ENCODE measurements at places on chromosomes 13 and 19.

DNA sequence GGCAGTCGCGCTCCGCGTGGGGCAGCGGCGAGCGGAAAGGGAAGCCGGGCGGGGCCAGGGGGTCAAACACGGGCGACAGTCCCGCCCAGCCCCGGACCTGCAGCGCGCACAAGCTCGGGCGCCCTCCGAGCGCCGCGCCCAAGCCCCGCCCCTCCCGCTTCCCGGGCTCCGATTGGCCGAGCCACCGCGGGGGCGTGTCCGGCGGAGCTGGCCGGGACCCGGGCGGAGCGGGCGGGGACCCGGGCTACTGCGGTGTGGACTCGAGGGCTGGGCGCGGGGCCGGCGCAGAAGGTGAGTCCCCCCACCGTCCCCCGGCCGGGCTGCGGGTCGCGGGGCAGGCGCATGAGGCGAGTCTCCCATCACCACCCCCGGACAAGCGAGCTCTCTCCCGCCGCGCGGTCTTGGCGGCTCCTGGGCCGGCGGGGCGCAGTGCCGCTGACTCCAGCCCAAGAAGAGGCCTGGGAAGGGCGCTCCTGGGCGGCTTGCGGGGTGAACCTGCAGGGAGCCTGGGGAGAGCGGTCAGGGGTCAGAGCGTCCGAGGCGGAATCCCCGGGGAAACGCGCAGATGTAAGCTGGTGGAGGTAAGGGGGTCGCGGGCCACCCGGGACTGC lies at the start of gene PLEKHF1:
TSS of gene PLEKHF1 (plus strand) at position 247 of the 611 bp plus-strand sequence. CDS start 8,379 bp downstream, outside the sequence.
- peak; percentile 35 for DNase-seq

DNA sequence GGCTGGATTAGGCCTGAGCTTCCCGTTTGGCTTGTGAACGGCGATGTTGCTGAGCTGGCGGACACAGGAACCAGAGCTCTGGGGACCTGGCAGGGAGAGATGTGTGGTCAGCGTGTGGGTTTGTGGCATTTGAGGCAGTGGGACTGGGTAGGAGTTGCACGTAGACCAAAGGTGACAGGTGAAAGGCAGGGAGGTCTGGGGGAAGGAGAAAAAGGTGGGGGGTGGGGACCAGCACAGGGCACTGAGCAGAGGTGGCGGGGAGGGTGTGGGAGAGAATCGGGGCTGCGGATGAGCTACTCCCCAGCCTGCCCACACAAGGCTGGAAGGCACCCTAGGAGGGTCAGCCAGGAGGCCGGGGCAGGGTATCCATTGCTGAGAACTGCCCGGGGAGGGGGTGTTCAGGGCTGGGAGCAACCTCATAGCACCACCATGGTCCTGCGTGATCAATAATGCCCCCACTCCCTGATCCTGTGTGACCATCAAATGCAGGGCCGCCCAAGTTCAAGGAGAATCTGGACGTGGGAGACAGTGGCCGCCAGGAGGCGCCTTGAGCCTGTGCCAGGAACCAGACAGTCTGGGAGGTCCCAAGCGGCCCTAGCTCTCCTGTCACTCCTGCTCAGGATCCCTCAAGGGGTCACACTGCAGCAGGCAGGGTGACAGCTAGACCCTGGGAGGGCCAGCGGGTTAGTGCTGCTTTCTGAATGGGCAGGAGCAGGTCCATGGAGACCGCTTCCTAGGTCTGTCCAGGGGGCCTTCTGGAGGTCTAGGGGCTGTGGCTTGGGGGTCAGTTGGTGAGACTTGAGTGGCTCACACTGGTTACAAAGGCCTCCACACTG lies 12.8 kb upstream of the SELENOW start:
- DNase-seq, result no peak

DNA sequence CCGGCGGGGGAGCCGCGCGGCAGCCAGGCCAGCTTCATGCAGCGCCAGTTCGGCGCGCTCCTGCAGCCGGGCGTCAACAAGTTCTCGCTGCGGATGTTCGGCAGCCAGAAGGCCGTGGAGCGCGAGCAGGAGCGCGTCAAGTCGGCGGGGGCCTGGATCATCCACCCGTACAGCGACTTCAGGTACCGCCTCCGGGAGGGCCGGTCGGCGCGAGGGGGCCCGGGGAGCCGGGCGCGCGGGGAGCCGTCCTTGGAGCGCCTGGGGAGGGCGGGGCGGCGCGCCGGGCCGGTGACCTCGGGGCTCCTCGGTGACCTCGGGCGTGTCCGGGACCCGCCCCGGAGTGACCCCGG lies 690 bp downstream of the HCN2 start:
- DNase-seq, result no peak

GRCh38 chr13:97298816-97299215 lies 76.7 kb downstream of the MBNL2 start:
- no peak for DNase-seq

DNA sequence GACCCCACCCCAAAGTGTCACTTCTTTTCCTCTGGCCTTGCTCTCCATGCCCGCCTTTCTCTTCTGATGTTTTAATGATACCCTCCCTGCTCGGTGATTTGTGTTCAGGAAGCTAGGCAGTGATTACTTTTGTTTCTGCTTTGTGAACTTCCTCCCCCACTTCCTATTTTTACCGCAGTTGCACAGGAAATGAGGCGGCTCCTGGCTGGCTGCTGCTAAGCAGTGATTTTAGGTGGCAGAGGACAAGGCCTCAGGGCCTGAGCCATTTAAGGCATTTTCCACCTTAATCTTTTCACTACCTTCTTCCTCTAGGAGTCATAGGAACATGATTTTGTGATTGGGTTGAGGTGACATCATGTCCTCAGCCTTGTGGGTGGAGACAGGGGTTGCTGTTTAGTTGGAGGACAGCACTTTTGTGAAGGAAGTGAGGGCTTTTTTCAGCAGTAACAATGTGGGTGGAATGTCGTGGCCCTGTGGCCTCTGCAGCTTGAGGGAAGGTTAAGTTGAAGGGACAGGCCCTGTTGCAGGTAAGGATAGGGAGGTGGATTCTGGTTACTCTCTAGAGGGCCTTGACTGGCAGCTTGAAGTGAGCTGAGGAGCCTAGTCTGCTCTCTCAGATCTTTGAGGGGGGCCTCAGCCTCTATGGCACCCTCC lies 15.7 kb downstream of the GARRE1 start:
- DNase-seq, result peak; percentile 77

DNA sequence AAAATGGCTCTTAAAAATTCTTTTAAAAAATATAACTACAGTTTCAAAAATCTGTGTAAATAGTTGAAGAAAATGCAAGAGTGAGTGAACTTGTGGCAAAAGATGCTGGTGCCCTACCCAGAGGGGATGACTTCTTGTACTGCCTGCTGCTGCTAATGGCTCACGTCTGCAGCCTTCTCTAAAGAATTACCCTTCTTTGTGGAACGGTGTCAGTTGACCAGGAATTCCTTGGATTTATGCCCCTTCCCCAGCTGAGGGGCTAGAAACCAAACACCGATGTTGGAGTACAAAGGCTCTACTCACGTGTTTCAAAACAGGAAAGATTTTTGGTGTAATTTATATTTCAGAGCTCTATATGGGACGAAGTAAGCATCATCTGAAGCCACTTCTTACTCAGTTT lies 1582.8 kb downstream of the OLFM4 start:
- no peak for DNase-seq

GRCh38 chr13:23699271-23699670 lies 129.1 kb downstream of the TNFRSF19 start:
- DNase-seq, result no peak

- no peak for DNase-seq
Measured at GRCh38 chr19:39595950-39596349, 6.4 kb upstream of the LGALS13 start.

GRCh38 chr13:43196086-43196621 lies 172.8 kb downstream of the DNAJC15 start:
- DNase-seq, result no peak

GRCh38 chr19:46704379-46705076 lies 12.4 kb downstream of the PRKD2 start:
- DNase-seq, result no peak

GRCh38 chr19:34475026-34475974 lies 6.3 kb upstream of the WTIP start:
- peak; percentile 83 for DNase-seq

DNA sequence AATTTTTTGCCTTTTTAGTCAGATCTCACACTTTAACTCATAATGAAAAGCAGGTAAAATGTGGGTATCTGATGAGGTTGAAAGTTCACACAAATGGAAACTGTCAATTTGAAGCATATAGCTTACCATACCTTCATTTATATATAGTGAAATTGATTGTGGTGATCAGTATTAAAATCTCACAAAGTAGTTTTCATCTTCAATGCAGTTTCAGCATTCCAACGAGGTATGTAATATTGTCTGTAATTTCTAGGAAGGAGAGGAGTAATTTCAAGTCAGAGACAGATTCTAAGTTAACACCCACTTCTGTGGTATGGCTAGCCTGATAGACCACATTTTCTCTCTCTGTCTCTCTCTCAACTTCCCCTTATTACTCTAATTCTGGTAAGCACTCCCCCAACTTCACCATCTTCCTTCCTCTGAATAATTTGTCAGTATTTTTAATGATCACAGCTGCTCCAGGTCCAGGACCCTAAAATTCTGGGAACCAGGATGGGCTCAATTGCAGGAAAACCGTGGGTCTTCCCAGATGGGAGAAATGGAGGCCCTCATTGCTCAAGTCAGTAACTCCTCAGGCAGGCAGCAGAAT lies 455.7 kb downstream of the FGF9 start:
- no peak for DNase-seq

GRCh38 chr13:28492569-28493367 lies 2.2 kb downstream of the FLT1 start:
- no peak for DNase-seq

GRCh38 chr19:5018224-5019015 lies 49.5 kb downstream of the KDM4B start:
- DNase-seq, result peak; percentile 69

GRCh38 chr19:6772866-6773322 lies 386 bp downstream of the VAV1 start:
- no peak for DNase-seq

DNA sequence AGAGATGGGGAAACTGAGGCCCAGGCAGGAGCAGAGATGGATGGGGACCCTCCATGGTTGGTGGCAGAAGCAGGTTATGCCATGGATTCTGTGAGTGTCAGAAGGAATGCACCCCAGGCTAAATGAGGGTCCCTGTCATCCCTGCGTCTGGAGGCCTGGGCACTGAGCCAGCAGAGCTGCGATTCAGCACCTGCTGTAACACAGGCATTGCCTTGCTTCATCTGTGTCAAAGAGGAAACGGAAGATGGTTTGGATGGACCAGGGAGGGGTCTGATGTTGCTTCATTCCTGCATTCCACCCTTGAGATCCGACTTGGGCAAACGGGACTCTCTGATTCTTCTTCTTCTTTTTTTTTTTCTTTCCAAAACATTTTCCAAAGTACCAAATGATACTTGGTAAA lies 1.2 kb downstream of the C5AR1 start:
- DNase-seq, result no peak

- DNase-seq, result no peak
Measured at GRCh38 chr13:93942016-93942415, 537.5 kb downstream of the DCT start.

DNA sequence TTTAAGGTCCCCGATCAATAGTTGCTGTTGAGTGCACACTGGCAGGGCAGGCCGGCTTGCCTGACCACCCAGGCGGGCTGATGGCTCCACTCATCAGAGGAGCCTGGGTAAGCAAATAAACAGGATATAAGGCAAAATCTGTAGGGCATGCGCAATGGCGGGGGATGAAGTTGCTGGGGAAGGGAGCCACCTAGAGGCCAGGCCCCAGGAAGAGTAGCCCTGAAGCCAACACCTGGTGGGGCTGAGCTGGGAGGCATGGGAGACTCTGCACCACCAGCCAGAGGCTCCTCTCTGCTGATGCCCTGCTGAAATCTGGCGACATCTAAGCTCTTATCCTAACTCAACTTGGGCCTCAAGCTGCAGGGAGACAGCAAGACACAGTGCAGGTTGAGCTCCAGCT lies 324.3 kb downstream of the ZNF536 start:
- no peak for DNase-seq

DNA sequence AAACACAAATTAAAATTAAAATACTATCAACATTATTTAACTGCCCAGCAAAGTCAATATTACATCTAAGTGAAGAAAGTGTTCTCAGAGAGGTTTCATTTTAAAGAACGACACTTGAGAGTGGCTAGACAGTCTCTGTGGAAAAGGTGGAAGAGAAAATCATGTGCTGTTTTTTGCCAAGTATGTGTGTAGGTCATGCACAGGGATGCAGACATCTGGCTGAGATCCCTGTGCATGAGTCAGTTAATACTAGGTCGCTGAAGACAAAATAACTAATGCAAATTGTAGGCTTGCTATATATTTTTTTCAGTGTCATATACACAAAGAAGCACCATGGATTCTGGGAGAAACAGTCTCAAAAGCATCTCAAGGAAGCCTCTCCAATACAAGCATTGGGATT lies 44.3 kb upstream of the ENOX1 start:
- DNase-seq, result peak; percentile 58

DNA sequence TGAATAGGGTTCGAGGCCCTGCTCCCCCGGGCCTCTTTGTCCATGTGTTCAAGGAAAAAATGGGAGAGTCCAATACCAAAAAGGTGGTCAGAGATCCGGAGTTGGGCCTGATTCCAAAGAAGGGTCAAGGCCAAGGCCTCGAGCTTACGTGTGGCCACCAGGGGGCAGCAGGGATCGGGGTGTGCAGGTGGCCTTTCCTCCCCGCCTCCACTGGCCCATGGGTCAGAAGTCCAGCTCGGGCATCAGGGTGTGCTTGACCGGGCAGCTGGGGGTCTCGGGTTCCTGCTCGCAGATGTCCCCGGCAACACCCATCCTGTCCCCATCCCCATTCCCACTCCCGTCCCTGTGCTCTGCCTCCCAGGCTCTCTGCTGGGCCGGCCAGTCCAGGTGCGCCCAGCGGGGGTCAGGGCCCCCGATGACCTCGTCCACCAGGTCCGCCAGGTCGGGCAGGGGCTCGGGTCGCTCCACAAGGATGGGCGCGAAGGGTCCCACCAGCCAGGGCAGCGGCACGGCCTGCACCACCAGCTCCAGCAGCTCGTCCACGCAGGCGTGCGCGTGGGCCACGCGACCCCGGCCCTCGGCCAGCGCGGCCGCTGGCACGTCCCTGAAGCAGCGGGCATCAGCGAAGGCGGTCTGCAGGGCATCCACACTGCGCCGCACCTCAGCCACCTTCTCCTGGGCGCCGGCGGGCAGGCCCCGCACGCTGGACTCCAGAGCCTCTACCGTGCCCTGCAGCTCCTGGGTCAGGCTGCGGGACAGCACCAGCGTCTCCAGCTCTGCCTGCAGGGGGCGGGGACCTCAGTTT lies 5.2 kb upstream of the PLIN4 start:
- no peak for DNase-seq

DNA sequence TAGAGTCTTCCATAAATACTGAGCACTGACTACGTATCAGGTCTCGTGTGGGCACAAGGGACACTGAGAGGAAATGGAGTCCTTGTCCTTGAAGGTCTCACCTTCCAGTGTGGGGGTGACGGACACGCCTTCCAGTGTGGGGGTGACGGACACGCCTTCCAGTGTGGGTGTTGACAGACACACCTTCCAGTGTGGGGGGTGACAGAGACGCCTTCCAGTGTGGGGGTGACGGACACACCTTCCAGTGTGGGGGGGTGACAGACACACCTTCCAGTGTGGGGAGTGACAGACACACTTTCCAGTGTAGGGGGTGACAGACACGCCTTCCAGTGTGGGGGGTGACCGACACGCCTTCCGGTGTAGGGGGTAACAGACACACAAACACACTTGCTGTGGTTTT lies 14.3 kb upstream of the EDDM13 start:
- DNase-seq, result no peak
